Aorta (tissue), 5 donors: ENCODE measurements at places on chromosomes 3 and 15.

- DNase-seq: no peak
Measured at GRCh38 chr15:75213768-75214221, 12.1 kb downstream of the C15orf39 start.

DNA sequence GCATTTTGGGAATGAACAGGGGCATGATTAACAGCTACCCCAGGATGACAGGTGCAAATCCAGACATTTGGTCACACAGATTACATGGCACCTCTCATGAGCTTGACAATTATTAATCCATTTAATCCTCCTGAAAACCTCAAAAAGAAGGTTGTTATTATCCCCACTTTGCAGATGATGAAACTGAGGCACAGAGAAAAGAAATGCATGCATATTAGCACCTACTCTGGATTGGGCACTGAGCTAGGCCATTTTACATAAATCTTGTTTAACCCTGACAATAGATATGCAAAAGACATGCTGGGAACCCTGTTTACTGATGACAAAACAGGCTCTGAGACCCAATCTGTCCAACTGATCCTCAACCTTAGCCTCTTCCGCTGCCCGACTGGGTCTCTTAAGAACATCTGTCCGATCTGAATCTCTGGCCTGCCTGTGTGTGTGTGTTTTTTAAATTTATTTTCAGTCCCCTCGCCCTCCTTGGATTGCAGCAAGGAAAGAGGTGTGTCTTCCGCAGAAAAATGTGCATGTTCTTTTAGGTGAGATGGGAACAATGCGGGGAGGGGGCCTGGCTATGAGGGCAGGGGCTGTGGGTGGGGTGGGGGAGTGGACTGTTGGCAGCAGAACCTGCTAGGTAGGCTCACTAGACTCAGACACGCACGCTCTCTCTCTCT, 162.5 kb downstream of the WNT7A start:
- DNase-seq: peak; percentile 6

DNA sequence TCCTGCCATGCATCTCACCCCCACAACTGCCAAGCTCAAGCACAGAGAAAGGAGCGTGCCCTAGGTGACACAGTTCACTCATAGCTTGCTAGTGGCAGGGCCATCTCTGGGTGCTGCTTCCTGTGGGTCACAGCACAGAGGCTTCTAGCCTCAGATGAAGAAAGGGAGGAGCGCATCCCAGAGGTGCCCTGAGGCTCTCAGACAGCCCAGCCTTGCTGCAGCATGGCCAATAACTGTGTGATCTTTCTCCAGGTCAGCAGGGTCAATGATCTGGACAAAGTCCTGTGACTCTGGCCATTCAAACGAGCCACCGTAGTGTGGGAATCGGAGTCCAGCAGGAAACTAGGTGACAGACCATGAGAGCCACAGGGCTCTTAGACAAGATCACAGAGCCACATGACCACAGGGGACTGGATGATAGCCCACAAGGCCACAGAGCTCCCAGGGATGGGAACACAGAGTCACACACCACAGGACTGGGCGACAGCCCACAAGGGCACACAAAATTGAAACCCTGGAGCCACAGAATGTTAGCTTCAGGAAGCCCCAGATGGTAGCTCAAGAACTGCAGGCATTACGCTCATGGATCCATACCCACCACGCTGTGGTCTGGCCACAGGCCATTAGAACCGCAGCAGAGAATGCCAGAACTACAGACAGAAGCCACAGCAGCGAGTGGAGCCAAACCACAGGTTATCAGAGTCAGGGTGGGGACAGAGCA, 25.9 kb upstream of the GRIP2 start:
- no peak for DNase-seq

GRCh38 chr15:63628123-63628822, 31.1 kb downstream of the FBXL22 start:
- DNase-seq: no peak

DNA sequence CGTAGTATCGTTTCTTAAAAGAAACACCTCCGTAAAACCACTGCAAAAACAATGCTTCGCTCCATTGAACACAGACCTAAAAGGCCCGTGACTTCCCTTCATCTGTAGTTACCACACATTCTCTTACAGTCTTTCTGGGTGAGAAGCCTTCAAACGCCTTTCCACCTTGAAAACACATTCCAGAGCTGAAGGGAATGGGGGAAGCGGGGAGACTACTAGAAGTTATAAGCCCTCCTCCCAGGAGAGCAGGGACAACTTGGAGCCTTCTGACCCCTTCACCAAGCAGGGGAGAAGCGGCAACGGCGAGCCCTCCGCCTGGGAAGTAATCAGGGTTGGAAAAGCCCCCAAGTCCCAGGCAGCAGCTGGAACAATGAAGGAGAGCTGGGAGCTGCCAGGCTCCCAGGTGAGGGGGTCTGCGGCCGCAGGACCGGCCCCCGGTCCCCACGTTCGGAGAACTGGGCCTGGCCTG, 461 bp downstream of the SECISBP2L start:
- no peak for DNase-seq
